Neural crest cell (in vitro differentiated cells): ENCODE measurements at places on chromosomes 13 and 19.
A peak's percentile ranks its signal among the peaks of the same experiment; 100 is the strongest.

DNA sequence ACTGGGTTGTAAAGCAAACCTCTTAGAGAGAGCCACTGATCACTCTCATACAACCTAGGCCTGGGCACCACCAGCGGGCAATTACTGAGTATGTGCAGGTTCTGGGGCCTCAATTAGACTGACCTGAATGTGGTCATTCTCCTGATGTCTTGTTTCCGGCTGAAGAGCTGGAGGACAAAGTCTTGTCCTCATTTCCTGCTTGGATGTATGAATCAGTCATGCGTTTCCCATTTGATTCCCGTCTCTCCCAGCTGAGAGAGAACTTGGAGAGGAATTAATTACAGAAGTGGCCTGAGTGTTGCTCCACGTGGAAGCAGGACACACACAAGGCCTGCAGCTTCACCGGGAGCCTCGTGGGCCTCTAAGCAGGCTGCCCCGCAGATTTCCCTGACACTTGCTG is 799.3 kb upstream of the ARGLU1 start:
- no peak for DNase-seq

DNA sequence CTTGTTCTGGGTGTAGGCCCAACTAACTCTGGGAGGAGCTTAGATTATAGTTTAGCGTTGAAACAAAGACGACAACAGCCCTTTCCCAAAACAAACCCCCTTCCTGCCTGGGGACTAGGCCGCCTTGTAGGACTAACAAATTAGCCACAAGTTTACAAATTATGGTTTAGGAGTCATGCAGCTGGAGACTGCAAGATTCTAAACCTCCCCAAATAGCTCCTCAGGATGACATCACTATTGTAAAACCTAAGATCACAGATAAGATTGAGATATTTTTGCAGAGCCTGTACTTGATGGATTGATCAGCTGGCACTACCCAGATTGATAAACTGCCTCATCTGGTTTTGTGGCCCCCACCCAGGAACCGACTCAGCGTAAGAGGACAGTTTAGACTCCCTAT is 2.3 kb upstream of the SLC25A15 start:
- DNase-seq = no peak

DNA sequence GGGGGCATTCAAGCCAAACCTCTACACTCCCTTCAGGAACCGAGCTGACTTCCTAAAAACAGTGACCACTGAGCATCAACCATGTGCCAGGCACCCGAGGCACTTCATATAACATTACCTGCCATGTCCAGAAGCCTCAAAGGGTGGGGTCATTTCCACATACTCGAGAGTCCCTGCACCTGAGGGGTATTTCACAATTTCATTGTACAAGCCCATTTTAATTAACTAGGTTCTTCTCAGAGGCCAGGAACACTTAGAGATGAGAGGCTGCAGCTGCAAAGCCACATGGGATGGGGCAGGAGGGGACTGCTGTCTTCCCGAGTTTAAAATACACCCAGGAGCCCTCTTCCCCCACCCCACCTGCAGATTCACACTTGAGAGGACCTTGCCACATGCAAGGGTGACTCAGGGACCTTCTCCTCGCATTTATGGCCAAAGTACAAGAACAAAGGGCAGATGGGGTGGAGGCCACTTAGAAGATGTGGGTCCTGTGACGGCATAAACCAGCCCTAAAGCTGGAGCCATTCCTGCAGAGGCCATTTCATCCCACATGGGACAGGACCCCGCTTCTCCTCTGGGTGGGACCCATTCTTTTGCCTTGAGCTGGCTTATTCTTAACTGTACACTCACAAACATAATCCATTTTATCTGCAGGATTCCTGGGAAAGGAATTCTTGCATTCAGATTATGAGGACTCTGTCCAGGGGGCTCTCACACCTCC is 43.9 kb downstream of the RAB20 start:
- no peak for DNase-seq

DNA sequence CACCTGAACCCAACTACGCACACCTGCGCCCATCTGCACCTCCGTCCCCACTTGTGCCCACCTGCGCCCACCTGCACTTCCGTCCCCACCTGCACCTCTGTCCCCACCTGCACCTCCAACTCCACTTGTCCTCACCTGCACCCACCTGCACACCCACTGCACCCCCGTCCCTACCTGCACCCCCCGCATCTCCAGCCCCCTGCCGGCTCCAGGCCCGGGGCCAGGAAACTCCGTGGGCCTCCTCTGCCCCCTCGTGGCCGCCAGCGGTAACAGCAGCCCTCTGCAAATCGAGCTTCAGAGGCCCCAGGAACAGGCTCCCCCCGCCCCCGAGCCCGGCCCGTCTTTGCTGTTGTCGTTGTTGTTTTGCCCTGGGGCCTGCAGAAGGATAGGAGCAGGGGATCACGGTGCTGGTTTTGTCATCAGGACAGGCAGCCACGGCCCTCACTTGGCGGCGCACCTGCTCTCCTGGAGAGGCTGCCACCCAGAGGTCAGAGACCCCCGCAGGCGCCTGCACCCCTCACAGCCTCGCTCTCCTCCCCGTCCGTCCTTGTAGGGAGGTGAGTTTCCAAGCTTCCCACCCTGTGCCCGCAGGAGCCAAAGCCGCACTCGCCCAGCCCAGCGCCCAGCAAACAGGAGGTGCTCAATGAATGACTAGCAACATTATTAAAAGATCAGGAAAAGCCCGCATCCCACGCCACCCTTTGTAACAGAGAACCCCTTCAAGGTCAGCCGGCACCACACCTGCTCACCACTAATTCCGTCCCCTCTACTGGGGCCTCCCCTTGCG is 65.4 kb downstream of the GNG7 start:
- peak; percentile 64 for DNase-seq

DNA sequence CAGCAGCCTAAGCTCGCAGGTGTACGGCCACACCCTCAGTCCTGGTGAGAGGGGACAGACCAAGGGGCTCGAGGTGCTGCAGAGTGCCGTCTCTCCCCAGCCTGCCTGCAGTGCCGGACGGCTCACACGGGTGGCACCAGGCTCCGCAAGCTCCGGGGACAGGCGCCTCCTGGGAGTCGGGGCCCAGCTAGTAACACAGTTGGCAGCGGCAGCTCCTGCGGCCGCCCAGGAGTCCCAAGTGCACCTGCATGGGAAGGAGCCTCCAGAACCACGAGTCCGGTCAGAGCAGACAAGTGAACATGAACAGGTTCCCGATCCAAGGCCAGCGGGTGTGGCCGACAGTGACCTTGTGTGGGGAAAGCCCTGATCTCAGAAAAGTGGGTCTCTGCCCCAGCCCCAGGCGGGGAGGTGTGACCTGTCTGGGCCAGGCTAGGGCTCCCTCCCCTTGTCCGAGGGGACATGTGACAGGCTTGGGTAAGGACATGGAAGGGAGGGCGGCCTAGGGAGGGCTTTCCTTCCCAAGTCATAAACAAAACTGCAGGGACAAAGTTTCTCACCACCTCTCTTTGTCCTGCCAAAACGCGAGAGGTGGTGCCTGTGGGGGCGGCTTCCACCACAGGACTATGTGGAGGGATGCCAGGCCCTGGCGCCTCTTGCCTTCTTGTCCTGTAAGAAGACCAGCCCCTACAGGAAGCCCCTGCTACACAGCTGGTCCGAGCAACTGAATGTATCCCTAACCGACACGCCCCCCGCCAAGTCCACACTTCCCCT is 46.5 kb downstream of the MLLT1 start:
- DNase-seq = no peak

DNA sequence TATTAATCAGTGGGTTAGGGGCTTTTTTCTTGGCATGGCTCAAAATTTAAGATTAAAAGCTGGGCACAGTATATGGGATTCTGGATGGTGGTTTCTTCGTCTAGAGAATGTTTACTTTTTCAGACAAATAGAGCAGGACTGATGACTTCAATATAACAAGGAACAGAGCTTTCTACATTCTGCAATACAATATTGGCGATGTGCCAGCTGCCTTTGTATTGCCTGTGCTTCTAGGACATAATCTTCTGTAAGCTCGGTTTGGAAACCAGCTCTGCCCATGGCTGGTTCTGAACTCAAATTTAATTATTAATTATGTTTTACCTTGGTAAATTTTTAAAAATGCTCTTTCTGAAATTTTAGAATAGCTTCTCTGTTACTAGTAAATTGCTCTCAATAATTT is 139.1 kb upstream of the TRPC4 start:
- no peak for DNase-seq

GRCh38 chr13:112341976-112342735 is 34.0 kb upstream of the SPACA7 start:
- no peak for DNase-seq

- DNase-seq = no peak
These were observed 175.5 kb upstream of the SERP2 start for GRCh38 chr13:44197791-44198770.

DNA sequence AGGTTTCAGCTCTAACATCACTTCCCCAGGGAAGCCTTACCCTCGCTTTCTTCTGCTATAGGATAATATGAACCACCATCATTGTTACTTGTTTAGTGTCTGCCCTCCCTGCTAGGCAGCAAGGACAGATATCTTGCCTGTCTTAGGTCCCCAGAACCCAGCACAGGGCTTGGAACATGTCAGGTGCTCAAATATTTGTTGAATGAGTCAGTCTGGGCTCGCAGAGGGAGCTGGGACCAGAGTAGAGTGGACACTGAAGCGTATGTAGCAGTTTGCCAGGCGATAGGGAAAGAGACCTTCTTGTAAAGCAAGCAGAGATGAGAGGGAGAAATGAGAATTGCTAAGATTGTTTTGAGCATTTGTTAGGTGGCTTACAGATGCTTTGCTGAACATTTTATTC is 11.7 kb downstream of the BCKDHA start:
- no peak for DNase-seq

- DNase-seq = no peak
These were observed 390.7 kb downstream of the DLEU7 start for GRCh38 chr13:50452756-50453155.

DNA sequence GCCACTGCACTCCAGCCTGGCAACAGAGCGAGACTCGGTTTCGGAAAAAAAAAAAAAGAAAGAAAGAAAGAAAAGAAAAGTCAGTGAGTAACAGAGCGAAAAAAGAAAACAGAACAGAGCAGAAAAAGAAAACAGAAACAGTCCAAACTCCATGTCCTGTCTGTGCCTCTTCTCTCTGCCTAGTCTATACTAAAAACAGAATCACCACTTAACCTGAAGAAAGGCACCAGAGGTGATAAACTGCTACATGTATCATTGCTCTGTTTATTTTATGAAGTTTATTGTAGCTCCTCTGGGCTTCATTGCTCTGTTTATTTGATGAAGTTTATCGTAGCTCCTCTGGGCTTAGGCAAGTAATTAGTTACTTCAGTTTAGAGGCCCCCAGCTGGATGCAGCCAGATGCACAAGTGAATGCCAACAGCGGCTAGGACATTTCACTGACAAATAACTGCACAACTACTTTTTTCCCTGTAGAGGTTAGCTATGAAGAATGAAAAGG is 39.2 kb downstream of the TBC1D4 start:
- DNase-seq = no peak

- DNase-seq = no peak
These were observed 29.7 kb upstream of the KL start for GRCh38 chr13:32986552-32986951.

GRCh38 chr13:43132911-43133310 is 109.5 kb downstream of the DNAJC15 start:
- no peak for DNase-seq

GRCh38 chr19:49560358-49560900 is 19.9 kb downstream of the NOSIP start:
- no peak for DNase-seq
